ENCODE measurements at places on chromosomes 1 and 21. TPM values are rescaled to one million over a fixed set of nuclear protein-coding genes. Genes with fewer than 3 reads are reported as not detected.

The FAM177B gene
- total RNA-seq, result not detected

The LY9 gene
- total RNA-seq, result not detected

The NOTCH2 gene
- total RNA-seq, result 183 TPM

The SLAMF8 gene
- not detected for total RNA-seq

The ADGRL4 gene
- not detected for total RNA-seq

The CERS2 gene
- total RNA-seq, result 101 TPM

The KIRREL1 gene
- total RNA-seq, result 85.4 TPM

The GBP2 gene
- total RNA-seq, result 1.4 TPM

Data from nasal cavity respiratory epithelium epithelial cell of viscerocranial mucosa (primary cell).